Occipital lobe (tissue), 3 donors: ENCODE measurements at places on chromosomes 6 and 20. TPM values are rescaled to one million over a fixed set of nuclear protein-coding genes. Genes with fewer than 3 reads are reported as not detected.

The RAB44 gene
- total RNA-seq: not detected

The KHDC1 gene
- 4.1 TPM for total RNA-seq

The BIRC7 gene
- total RNA-seq: not detected

The WASF1 gene
- 88.3 TPM for total RNA-seq
